ENCODE measurements at places on chromosomes 7 and 10.

DNA sequence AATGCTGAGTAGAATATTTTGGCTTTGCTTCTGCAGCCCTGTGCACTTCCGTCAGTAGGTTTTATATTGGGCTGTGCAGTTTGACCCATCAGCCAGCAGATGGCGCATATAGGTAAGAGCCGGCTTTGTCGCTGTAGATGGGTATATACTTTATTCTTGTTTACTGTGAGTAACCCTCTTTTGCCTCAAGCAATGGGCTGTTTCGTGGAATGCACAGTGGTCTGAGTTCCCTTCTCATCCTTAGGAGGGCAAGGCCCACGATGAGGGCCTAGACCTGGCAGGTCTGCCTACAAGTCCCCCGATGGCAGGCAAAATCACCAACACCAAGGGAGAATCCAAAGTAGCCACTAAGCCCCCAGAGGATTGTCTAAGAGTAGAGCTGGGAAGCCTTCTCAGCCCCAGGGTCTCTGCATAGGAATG lies 1002.9 kb upstream of the KCND2 start:
- peak; percentile 58 for DNase-seq

GRCh38 chr10:29895456-29895855 lies 163.9 kb downstream of the JCAD start:
- DNase-seq: no peak

GRCh38 chr7:34158368-34159153 lies 253.2 kb downstream of the BMPER start:
- no peak for DNase-seq

GRCh38 chr10:88416801-88417200 lies 166.3 kb downstream of the RNLS start:
- no peak for DNase-seq

DNA sequence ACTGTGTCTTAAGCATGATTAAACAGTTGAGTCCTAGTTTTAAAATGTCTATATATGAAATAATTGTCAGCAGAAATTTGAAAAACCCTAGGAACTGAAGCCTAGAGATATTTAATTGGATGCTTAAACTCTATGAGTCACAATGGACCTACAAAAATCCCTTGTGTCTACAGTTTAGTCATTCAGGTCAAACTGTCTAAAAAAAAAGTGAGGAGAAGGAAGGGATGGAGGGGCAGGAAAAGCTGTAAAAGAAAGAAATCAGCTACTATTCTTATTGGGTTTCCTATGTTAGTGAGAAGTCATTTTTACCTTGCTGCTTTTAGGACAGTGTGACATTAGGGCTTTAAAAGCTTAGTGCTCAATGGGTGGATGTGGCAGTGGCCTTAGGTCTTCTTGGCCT lies 406.1 kb upstream of the FZD8 start:
- no peak for DNase-seq

DNA sequence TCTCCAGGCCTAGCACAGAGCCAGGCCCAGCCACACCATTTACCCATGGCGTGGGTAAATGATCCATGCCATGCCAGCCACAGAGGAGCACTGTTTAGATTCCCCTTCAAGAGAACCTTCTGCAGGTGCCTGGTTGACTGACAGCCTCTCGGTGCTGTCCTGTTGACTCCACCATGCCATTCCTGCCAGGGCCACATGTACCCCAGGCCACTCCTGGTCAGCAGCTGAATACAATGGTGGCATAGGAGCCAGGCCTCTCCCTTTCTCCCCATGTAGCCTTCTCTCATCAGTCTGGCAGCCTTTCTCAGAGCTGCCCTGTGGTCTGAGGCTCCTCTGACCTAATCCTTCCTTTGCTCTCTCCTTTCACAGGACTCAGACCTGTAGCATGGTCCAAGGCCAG lies 39.2 kb upstream of the GPAM start:
- DNase-seq: no peak

DNA sequence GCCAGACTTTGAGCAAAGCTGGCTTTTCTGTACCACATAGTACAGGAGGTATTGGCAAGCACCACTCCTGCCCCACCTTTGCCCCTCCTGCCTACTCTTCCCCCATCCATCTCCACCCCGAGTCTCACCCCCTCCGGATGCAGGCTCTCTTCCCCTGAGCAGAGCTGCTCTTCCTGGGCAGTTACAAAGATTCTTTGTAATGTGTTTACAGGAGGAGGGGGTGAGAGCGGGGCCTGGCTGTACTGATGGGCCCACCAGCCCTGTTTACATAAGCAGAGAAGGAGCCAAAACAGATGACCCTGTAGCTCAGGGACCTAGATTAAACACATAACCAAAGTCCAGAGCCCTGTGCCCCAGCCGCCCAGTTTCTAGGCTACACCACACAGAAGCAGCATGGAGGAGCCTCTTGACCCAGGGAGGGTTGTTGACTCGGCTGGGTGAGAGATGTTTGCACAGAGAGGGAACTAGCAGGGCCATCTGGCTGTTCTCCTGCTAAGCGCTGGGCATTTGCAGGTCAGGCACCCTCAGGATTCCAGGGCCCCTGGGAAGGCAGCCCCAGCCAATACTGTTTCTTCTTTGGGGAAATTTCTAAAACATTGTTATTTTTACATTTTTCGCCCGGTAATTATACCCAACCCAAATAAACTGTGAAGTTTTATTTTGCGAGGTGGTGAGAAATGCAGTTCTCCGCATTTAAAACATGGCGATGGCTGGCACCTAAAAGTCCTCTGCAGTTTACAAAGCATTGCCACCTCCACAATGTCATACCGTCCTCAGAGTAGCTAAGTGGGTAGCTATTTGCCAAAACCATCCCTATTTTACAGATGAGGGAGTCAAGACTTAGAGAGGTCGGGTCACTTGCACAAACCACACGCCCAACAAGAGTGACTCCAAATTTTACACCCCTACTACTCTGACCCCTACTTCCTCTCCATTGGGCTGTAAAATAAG lies 11.4 kb upstream of the ZKSCAN1 start:
- no peak for DNase-seq

DNA sequence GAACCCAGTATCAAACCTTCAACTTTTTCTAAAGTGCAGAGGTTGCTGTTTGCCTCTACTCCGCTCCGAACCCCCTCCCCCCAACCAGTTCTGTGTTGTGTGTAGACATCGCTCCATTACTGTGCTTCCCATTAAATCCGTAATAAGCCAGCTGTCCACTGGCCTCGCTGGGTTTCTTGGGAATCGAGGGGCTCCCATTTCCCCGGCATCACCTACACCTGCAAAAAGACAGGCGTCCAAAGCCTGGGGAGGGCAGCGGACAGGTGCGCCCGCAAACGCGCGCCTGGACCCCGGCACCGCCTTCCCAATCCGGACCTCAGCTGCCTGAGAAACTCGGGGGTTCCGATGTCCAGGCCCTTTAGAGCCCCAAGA lies 631 bp downstream of the RTKN2 start:
- no peak for DNase-seq

GRCh38 chr7:21355406-21355874 lies 72.4 kb upstream of the SP4 start:
- peak; percentile 83 for DNase-seq

DNA sequence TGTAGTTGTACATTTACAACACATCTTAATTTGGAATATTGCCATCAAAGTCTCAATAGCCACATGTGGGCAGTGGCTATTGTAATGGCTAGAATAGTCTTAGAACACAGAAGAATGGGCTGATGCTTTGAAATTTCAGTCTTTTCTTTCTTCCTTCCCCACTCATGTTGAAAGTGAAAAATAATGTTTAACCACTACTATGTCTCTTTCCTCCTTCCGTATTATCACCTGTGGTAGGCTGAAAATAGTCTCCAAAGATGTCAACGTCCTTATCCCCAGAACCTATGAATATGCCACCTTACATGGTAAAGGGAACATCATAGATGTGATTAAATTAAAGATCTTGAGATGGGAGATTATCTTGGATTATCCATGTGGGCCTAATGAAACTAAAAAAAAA lies 154.0 kb downstream of the SUGCT start:
- DNase-seq: no peak

DNA sequence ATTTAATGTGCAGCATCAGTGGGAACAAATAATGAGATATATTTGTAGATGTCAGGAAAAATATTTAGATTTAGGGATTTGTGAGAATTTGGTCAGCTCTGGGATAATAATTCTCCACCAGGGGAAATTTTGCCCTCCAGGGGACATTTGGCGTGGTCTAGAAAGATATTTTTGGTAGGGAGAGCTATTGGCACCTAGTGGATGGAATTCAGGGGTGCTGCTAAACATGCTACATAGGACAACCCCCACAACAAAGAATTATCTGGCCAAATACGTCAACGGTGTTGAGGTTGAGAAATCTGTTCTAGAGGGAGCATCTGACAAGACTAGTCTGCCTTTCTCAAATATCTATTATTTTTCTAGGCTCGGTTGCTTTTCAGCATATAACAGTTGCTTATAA lies 2.1 kb downstream of the ADK start:
- DNase-seq: peak; percentile 44

GRCh38 chr10:76902949-76903348 lies 734.7 kb downstream of the KCNMA1 start:
- peak; percentile 9 for DNase-seq

DNA sequence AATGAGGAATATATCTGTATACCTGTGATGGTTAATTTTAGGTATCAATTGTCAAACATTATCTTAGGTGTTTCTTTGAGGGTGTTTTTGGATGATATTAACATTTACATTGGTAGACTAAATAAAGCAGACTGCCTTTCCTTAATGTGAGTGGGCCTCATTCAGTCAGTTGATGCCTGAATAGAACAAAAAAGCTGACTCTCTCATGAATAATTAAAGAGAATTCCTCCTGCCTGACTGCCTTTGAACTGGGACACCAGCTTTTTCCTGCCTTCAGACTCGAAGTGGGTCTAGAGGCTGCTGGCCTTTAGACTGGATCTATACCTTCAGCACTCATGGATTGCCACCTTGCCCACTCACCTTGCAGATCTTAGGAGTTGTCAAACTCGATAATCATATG lies 117.9 kb upstream of the TMEM168 start:
- DNase-seq: no peak

All from PC-9 (cell line).